ENCODE measurements at places on chromosomes 7 and 10. TPM values are rescaled to one million over a fixed set of nuclear protein-coding genes. Genes with fewer than 3 reads are reported as not detected.

DNA sequence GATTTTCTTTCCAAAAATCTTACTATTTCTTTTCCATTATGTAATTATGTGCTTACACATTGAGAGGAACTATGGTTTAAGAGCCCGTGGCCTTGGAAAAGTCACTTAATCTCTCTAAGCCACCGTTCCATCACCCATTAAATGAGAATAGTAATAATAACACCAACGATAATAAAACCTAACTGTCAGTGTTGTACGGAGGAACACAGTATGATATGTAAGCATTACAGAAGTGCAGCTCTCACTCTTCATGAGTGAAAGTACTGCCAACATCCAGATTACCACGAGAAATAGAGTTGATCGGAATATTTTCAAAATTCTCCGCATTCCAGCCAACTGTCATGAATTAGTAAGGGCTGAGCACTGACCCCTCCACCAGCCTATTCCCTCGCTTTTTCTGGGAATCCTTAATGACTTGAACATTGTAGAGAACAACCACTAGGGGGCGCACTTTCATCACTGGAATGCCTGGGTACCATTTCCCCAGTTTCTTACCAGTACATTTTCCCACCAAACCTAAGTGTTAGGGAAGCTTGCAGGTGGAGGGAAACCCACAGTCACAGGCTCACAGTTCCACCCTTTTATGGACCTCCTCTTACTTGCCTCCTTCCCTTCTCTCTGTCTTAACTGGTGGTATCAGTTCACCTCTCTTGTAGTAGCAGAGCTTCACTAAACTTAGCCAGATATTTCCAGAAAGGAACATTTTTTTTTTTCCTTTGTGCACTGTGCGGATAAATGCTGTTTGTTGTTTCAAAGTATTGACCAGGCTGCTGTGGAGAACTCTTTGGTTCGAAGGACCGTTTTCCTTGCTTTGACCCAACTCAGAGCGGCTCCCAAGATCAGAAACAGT lies 27.8 kb downstream of the NKX2-3 start:
- no peak overlapping the region for H3K4me3 ChIP-seq
- H3K27me3 ChIP-seq, result peaks cover 89% of the 10 kb centered on the region
- H3K4me1 ChIP-seq, result no peaks in the 10 kb centered on the region
- no peak for DNase-seq
- no peak overlapping the region for H3K27ac ChIP-seq
- no peaks in the 10 kb centered on the region for H3K36me3 ChIP-seq

- no peaks in the 10 kb centered on the region for H3K27me3 ChIP-seq
- H3K4me1 ChIP-seq, result no peaks in the 10 kb centered on the region
- DNase-seq, result no peak
- H3K36me3 ChIP-seq, result no peaks in the 10 kb centered on the region
- H3K4me3 ChIP-seq, result no peak overlapping the region
These were observed 20.5 kb upstream of the PPP1R3C start for GRCh38 chr10:91653219-91653870.

GRCh38 chr10:416091-416515 lies 273.4 kb downstream of the DIP2C start:
- DNase-seq, result no peak
- H3K27ac ChIP-seq, result no peak overlapping the region
- H3K4me3 ChIP-seq, result no peak overlapping the region
- no peaks in the 10 kb centered on the region for H3K4me1 ChIP-seq
- peaks cover 50% of the 10 kb centered on the region for H3K36me3 ChIP-seq

- H3K27me3 ChIP-seq, result no peaks in the 10 kb centered on the region
- H3K4me1 ChIP-seq, result peaks cover 17% of the 10 kb centered on the region
- no peaks in the 10 kb centered on the region for H3K36me3 ChIP-seq
- no peak overlapping the region for H3K27ac ChIP-seq
- DNase-seq, result no peak
These were observed 38.0 kb downstream of the MDFIC start for GRCh38 chr7:114959931-114960330.

Gene PGAM2
- 671 TPM for total RNA-seq
